Endothelial cell of umbilical vein (primary cell): ENCODE measurements at places on chromosomes 16 and 17. TPM values are rescaled to one million over a fixed set of nuclear protein-coding genes. Genes with fewer than 3 reads are reported as not detected.

The MGAT5B gene
- total RNA-seq, result 2.1 and 2.3 TPM in 2 replicates

The AURKB gene
- 104 and 107 TPM in 2 replicates for total RNA-seq

The NAA38 gene
- total RNA-seq, result 119 TPM in 2 replicates

The IGFALS gene
- not detected in 2 replicates for total RNA-seq

The PRMT7 gene
- 33.8 and 43.4 TPM in 2 replicates for total RNA-seq

The ABCC11 gene
- total RNA-seq, result not detected in 2 replicates

DNA sequence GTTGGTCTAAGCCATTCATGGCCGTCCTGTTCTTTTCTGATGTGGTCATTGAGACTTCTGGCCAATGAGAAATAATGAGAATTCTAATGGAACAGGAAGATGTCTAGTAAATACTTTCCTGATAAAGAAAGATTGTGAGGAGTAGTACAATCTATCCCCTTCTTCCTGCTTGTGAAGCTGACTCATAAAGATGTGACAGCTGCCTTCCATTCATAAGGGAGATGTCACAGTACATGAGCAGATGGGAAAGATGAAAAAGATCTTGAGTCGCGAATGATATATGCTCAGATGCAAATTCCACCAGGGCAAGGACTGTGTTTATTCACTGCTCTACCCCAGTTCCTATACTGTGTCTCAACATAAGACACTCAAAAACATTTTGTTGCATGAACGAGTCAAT, 111.7 kb upstream of the FOXF1 start:
- peak; percentile 49 for DNase-seq

- no peak for DNase-seq
Observed at GRCh38 chr17:10657148-10657547, at the start of gene MYH3. Gene MYH3 (minus strand): TSS chr17:10657309. CDS start chr17:10655064, 2,245 bp downstream.

GRCh38 chr17:4786516-4786915, 352 bp upstream of the VMO1 start:
- no peak for DNase-seq

GRCh38 chr17:35241520-35241919, 1.4 kb upstream of the SLFN5 start:
- DNase-seq, result no peak

- DNase-seq, result no peak
Observed at GRCh38 chr16:67071476-67072048, 38.2 kb upstream of the PHAF1 start.

GRCh38 chr17:39754161-39754957, 16.6 kb downstream of the GRB7 start:
- DNase-seq, result peak; percentile 69

- DNase-seq, result peak; percentile 67
Observed at GRCh38 chr17:40542558-40543411, 22.5 kb downstream of the CCR7 start.
